ENCODE measurements at places on chromosomes 12 and 14. TPM values are rescaled to one million over a fixed set of nuclear protein-coding genes. Genes with fewer than 3 reads are reported as not detected.

Gene PPP1R13B
- total RNA-seq, result 50.4 TPM

Gene PTGDR
- total RNA-seq, result 0.23 TPM

Gene LPAR5
- total RNA-seq, result 4.8 TPM

Gene POTEG
- not detected for total RNA-seq

Gene HNF1A
- not detected for total RNA-seq

Gene SLC38A4
- total RNA-seq, result not detected

Gene PIK3C2G
- 0.10 TPM for total RNA-seq

Gene PLA2G1B
- not detected for total RNA-seq

Gene SLC5A8
- total RNA-seq, result 0.78 TPM

Gene TAS2R19
- total RNA-seq, result 14.2 TPM

Measured in dorsolateral prefrontal cortex (tissue), 122 donors.